Activated T-cell treated with anti-CD3 and anti-CD28 coated beads for 48 hours (primary cell): ENCODE measurements at places on chromosomes 6 and 20.

GRCh38 chr6:130730600-130730999, 96.6 kb upstream of the SMLR1 start:
- no peak for DNase-seq

GRCh38 chr6:133983099-133983939, 30.3 kb downstream of the TBPL1 start:
- DNase-seq, result peak; percentile 44

DNA sequence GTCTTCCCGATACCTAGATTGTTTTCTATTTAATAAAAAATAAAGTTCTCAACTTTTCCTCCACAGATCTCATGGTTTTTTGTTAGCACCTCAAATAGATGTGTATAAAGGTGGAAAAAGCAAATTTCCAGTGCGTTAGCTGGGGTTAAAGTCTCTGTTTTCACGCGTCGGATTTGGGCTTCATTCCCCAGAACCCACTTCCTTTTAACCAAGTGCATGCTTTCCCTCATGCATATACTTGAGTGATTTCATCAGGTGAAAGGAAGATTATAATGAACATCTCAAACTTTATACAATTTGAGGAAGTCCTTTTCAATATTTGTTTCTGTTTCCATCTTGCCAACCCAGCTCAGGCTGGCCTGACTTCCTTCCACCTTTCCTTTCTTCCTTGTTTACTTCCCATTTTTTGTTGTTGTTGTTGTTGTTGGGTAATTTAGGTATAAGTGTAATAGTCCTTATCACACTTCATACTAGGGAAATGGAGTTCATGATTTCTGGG, 43.9 kb upstream of the GGTLC1 start:
- no peak for DNase-seq

DNA sequence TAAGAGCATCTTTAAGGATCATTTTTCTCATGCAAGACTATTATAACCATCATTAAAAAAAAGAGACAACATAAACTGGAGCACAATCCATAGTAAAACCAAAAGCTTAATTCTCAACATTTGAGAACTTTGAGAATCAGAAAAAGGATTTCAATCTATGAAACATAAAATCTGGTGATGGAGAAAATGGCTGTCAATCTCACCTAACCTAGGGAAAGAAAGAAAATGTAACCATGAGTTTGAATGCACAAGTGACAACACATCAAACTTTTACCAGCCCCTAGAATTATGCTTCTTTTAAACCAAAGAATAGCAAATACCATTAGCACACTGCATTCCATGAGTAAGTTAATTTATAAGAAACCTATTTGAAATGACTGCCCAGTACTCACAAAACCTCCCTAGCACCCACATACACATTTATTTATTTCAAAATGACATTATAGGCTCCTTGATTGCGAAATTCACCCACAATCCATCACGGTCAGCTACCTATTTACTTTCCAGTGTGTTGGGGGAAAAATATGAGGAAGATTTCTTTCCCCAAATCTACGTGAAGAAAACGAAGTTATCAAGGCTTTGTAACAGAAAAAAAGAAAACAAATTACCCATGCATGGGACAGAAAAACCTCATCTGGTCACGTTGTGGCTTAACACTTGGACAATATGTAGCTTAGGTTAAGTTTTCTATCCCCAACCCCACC, 828 bp downstream of the ASCC3 start:
- peak; percentile 2 for DNase-seq

DNA sequence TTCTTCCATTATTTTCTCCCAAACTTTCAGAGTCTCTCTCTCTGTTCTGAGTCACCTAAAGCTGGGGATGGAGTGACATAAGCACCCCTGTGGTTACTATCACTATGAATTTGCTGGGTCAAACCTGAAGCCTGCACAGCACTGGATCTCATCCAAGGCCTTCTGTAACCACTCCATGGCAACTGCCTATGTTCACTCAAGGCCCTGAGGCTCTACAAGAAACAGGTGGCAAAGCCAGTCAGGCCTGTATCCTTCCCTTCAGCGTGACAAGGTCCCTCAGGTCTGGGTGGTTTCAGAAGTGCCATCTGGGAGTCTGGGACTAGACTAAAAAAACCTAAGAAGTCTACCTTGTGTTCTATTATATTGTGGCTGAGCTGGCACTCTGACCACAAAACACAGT, 1278.8 kb upstream of the EYS start:
- no peak for DNase-seq

DNA sequence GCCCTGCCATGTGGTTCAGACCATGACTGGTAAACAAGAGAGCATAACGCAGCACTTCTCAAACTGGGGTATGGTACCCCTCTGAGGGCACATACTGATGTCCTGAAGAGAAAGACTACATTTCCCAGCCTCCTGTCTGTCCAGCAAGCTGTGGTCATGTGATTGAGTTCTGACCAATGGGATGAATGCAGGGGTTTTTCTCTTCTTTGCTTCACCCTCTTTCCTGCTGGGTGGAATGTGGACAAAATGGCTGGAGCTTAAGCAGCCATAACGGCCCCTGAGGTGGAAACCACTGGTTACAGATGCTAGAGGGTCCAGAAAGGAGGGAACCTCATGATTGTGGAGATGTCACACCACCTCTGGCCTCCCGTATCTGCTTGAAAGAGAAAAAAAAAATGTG, 19.4 kb upstream of the KCNB1 start:
- no peak for DNase-seq

DNA sequence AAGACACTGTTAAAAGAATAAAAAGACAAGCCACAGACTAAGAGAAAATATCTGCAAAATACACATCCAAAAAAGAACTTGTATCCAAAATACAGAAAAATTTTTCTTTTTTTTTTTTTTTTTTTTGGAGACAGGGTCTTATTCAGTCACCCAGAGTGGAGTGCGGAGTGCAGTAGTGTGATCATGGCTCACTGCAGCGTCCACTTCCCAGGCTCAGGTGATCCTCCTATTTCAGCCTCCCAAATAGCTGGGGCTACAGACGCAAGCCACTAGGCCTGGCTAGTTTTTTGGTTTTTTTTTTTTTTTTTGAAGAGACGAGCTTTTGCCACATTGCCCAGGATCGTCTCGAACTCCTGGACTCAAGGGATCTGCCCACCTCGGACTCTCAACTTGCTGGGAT, 3.1 kb downstream of the ZUP1 start:
- no peak for DNase-seq

DNA sequence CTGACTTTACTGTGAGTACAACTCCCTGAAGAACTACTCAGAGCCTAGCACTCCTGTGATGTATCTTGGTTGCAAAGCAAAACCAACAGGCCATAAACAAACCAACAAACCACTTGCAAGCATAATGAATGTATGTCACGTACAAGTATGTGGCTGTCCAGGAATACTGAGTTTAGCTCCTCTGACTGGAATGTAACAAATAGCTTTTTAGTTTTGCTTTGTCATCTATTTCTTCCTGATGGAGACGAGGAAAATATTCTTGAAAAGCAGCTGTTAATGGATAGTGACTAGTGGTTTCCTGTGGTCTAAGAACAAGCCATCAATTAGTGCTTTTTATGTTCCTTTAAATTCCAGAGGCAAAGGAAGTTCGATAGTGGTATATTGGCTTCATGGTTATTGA, 101.9 kb upstream of the LY86 start:
- no peak for DNase-seq

- DNase-seq, result no peak
Measured at GRCh38 chr20:25454153-25454900, 46.9 kb downstream of the GINS1 start.

DNA sequence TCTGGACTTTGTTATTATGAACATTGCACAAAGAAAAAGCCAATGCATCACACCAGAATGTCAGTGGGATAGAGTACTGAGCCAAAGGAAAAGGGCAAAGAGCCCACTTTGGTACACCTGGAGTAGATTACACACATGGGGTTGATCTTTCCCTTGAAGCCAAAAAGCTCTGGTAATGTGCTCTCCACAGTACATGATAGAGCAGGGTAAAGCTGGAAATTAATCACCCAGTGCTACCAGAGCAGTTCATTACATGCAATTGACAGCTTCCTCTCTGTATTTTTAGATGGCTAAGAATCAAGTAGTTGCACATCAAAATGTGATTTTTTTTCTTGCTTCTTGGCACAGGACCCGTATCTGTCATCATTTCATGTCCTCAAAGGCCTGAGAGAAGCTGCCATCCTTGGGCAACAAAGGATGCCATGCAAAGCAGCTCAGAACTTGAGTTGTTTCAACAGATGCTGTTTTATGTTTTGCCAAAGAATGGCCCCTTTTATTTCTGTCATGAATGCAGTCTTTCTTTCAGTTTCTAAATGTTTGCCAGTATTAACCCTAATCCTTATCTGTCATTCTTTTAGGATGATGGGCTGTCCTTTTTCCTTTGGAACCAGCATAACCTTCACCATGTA, 88.1 kb downstream of the HDGFL1 start:
- DNase-seq, result no peak

GRCh38 chr6:64504503-64504902, 868.9 kb downstream of the PHF3 start:
- no peak for DNase-seq

DNA sequence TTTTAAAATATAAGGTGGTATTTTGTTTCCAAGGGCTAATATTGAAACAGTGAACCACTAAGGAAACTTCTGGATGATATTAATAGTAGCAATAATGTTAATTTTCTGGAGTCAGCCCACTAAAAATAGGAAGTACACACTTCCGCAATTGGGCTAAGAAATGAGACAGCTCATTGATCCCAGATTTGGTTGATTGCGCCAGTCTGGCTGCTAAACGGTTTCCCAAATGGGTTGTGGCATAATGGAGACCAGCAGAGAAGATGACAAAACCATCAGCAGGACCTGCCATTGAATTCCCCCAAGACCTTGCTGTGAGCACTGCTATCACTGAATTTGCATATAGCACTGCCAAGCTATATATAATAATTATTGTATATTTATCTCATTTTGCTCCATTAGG, 71.2 kb upstream of the SGK1 start:
- DNase-seq, result no peak

DNA sequence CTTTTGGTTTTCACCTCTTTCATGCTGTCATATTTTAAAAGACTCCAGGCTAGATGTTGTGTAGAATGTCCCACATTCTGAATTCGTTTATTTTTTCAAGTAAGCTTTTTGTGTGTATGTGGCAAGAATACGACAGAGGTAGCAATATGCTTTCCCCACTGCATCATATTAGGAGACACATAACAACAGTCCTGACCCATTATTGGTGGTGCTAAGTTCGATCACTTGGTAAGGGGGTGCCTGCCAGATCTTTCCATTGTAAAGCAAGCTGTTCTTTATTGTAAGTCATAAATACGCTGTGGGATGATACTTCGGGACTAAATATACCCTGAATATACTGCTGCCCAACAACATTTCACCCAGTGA, 588 bp upstream of the NCOA3 start:
- no peak for DNase-seq

GRCh38 chr20:31569163-31570020, 35.7 kb upstream of the ID1 start:
- DNase-seq, result peak; percentile 49

- no peak for DNase-seq
Measured at GRCh38 chr6:12923644-12924235, 207.2 kb downstream of the PHACTR1 start.

DNA sequence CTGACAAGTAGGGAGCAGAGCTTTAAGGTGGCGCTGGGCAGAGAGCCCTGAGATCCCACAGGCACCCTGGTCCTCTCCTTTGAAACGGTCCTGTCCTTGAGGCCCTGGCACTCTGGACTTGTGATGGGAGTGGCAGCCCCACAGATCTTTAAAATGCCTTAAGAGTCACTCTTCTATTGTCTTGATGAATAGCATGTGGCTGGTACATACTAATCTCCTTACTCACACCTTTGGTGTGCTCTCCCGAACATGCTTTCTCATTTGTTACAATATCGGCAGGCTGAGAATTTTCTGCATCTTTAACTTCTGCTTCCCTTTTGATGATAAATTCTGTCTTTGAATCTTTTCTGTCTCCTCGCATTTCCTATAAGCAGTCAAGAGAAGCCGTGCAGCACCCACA, 333.8 kb downstream of the TFAP2A start:
- DNase-seq, result no peak

DNA sequence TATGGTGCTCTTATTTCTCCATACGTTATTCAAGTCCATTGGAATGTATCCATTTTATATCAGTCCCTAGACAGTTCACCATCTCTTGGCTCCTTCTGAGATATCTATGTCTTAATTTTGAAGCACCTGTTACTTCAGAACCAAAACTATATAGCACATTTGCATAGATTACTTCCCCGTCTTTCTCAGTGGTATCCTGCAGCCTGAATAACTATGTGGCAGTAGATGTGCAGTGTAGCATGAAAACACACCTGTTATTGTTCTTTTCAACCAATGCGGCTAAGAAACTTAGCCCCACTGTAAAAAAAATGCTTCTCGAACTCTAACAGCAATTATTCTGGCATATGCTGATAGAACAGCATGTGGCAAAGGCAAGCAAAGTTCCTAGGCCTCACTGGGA, 1184.4 kb upstream of the ADGRB3 start:
- DNase-seq, result no peak

- DNase-seq, result no peak
Measured at GRCh38 chr20:24462460-24463010, 6.9 kb upstream of the SYNDIG1 start.
